HS-5 (cell line): ENCODE measurements at places on chromosomes 12 and 14.

- no peak for DNase-seq
Measured at GRCh38 chr14:26293909-26294308, 303.9 kb downstream of the NOVA1 start.

- DNase-seq: no peak
Measured at GRCh38 chr14:96260341-96260821, 4.4 kb downstream of the BDKRB1 start.

DNA sequence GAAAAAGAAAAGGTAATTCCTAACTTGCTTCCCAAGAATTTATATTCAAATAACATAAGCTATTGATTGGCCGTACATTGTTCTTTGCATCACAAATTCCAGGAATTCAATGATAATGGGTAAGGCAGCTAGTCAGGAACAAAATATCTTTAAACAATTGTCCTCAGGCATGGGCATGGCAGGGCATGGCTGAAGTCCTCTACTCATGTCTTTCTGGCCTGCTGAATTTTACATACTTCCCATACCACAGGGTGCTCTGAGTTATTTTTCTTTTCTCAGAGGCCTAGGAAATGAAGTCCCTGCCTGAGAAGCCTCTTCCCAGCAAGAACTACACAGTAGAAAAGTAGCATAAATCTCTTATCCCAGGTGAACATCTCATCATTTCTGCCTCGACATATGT is 15.1 kb upstream of the DRAM1 start:
- DNase-seq: no peak

- no peak for DNase-seq
Measured at GRCh38 chr14:38944691-38945090, 158.3 kb downstream of the SEC23A start.

- DNase-seq: no peak
Measured at GRCh38 chr14:82432301-82433105, 898.9 kb upstream of the SEL1L start.
